ENCODE measurements at places on chromosomes 4 and X.
A peak's percentile ranks its signal among the peaks of the same experiment; 100 is the strongest.

- DNase-seq, result no peak
Measured at GRCh38 chr4:98802770-98803198, 126.1 kb downstream of the EIF4E start.

- DNase-seq, result peak; percentile 6
Measured at GRCh38 chrX:117038918-117039440, 576.2 kb upstream of the CT83 start.

- peak; percentile 27 for DNase-seq
Measured at GRCh38 chrX:133607419-133608348, 192.4 kb upstream of the GPC4 start.

GRCh38 chrX:16593801-16594200, 56.2 kb upstream of the S100G start:
- no peak for DNase-seq

DNA sequence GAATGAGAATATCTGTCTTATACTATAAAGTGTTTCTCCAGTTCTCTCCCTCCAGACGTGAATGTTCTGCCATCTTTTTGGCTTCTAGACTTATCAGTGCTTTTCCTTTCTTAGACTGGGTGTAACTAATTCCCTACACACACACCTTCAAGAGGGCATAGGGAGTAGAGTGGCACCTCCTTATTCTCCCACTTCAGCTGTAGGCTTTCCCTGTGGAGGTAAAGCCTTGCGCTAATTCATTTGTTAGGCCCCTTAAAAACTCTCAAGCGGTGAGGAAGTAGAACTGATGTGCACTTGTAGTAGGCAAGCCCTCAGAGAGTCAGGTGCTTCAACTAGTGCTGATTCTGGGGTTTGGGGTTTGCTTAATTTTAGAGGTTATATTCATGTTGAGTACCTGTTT, 10.0 kb downstream of the KLHL2 start:
- no peak for DNase-seq

- DNase-seq, result no peak
Measured at GRCh38 chrX:57528670-57529255, 63.0 kb upstream of the ZXDB start.

All from stomach (tissue), 19 donors.